ENCODE measurements at places on chromosomes 12 and 14.

DNA sequence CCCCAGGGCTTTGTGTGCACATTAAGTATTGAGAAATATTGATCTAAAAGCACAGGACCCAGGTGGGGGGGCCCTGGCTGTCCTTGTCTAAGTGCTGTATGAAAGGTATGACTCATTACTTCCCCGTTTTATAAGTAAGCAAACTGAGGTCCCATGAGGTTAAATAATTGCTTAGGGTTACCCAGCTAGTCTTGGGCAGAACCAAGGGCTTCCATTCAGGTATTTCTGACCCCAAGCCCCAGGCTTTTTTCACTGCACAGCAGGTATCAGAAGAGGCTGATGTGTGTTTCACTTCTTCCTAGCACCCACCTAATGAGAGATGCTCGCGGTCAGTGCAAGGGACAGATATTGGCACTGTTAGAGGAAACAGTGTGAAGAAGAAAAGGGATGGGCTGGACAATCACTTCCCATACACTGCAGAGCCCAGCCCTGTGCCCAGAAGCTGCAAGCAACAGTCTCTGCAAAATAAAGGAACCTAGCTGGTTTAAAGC, 4.7 kb upstream of the TC2N start:
- DNase-seq: peak; percentile 30

GRCh38 chr14:99001241-99001640, 270.8 kb downstream of the BCL11B start:
- DNase-seq: no peak

- no peak for DNase-seq
Measured at GRCh38 chr12:39144613-39145061, 239.2 kb upstream of the CPNE8 start.

GRCh38 chr14:77889971-77890442, 90.1 kb downstream of the ADCK1 start:
- DNase-seq: no peak

DNA sequence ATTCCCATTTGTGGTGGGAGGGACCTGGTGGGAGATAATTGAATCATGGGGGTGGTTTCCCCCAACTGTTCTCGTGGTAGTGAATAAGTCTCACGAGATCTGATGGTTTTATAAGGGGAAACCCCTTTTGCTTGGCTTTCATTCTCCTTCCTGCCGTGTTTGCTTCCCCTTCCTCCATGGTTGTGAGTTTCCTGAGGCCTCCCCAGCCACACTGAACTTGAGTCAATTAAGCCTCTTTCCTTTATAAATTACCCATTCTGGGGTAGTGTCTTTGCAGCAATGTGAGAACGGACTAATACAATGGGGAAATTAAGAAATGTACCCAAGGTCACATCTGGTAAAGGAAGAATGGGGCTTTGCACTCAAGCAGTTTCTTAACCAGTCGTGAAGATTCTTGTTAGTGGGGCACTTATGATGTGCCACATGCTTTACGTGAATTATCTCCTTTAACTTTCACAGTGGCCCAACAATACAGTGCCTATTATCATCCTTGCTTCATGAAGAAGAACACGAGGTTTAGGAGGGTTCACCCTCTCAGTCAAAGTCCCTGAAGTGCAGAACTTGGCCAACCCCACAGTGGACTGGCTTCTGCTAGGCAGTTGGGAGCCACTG, 234.3 kb downstream of the EFCAB11 start:
- peak; percentile 26 for DNase-seq

GRCh38 chr12:100141666-100141997, 1.0 kb downstream of the BLTP3B start:
- DNase-seq: peak; percentile 16

- no peak for DNase-seq
Measured at GRCh38 chr12:124555168-124556073, 12.0 kb downstream of the NCOR2 start.

DNA sequence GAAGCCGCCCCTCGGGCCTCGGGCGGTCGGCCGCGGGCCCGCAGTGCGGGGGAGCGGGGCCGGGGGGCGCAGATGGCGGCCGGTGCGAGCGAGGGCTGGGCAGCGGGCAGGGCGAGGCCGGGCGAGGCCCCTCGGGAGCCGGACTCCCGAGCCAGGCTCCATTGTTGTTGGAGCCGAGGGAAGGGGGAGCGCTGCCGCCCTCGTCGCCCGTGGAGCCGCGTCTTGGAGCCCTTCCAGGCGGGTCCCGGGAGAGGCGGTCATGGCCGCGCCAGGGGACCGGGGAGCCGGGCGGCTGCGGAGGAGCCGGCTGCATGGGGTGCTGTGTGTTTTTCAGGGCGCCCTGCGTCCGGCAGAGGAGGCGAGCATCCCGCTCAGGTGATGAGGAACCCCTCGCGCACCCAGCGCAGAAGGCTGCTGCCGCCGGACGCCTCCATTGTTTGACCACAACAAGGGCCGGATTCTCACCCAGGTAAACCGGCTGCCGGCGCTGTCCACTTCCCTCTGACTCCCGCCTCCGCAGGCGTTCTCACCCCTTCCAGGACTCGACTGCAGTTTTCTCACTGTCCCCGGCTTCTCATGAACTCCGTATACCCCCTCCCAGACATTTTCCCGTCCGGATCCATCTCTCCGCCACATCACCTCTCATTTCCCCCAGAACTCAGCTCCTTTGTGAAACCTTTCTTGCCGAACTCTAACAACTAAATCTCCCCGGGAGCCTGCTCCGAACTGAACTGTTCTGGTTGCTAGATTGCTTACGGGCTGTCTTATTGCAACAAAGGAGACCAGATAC, 732 bp downstream of the ZNF664 start:
- peak; percentile 16 for DNase-seq

GRCh38 chr14:64786296-64787149, 82.3 kb downstream of the PLEKHG3 start:
- DNase-seq: no peak

DNA sequence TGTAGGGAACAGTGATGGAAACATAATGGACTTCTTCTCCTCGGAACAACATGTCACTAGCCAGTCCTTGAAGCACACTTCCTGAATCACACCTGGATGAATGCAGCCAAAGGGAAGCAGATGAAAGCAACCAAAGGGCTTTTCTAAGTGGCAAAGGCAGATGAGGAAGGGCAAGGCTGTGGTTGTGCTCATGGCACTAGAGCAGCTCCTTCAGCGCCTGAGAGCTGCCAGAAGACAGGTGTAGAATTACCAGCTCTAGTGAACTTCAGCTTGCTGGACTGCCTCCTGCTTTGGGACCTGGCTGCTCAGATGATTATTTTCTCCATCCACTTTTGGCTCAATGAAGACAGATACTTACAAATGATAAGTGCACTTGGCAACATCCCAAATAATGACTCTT, 1372.1 kb upstream of the SEL1L start:
- no peak for DNase-seq

- DNase-seq: no peak
Measured at GRCh38 chr14:73323896-73324399, 86.6 kb downstream of the PAPLN start.

- no peak for DNase-seq
Measured at GRCh38 chr12:117100851-117101673, 1.8 kb upstream of the TESC start.

- no peak for DNase-seq
Measured at GRCh38 chr12:33830070-33830469, 192.2 kb upstream of the ALG10 start.

DNA sequence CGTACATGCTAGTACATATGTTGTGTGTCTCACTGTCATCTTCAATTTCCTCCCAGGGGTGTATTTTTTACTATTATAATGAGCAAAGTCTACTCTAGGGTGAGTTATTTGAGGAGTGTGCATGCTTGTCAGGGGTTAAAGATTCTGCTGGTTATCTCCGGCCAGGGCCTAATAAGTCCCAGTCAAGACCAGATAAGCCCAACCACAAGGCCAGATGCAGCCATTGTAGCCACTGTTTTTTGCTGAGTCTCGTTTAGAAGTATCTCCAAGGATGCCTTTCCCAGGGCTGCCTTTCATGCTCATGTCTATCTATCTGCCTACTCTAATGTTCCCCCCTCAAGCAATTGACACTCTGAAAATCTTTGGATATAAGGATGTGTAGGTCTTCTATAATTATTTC, 300.5 kb downstream of the IPO8 start:
- DNase-seq: no peak
